Hepatic stellate cell (primary cell): ENCODE measurements at places on chromosomes 16 and 17.

DNA sequence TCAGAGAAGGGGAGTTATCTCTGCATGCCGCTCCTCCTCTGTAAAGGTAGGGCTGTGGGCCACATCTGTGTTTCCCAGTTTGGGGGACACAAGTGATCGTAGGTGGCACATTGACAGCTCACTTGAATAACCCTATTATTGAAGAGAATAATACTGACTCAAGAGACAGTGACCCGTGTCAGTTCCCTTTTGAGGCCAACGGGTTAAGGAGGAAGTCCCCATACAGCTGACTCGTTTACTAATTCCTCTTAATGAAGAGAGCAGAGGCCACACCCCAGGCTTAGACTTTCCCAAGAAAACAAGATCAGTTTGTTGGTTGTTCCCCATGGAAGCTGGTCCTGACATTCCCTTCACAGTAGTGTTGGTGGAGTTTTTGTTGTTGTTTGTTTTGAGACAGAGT, 33.0 kb downstream of the IL4R start:
- DNase-seq: no peak

GRCh38 chr17:56502120-56502654, 91.3 kb upstream of the NOG start:
- DNase-seq: no peak

GRCh38 chr17:34895383-34895782, 65.9 kb downstream of the CCT6B start:
- DNase-seq: no peak

GRCh38 chr16:51538707-51539498, 387.8 kb upstream of the SALL1 start:
- peak; percentile 48 for DNase-seq

GRCh38 chr16:2372684-2373083, 32.2 kb upstream of the ABCA3 start:
- DNase-seq: no peak

DNA sequence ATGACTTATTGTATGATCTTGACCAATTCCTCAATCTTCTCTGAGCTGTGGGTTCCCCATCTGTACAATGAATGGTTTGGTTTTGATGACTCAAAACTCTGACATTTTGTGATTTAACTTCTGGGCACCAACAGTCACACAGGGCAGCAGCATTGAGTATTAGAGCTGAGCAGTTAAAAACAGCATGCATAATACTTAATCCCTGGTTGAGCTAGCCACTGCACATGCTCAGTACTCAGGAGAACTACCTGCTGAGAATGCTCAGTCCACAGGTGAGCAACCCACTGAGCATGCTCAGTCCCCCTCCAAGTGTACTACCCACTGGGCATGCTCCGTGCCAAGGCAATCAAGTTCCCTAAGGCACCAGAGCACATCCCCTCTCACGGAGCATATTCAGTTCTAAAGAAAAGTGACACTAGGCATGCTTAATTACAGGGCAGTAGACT, 68.7 kb downstream of the AIPL1 start:
- DNase-seq: no peak

GRCh38 chr17:54968988-54969332, 395 bp downstream of the STXBP4 start:
- peak; percentile 43 for DNase-seq

DNA sequence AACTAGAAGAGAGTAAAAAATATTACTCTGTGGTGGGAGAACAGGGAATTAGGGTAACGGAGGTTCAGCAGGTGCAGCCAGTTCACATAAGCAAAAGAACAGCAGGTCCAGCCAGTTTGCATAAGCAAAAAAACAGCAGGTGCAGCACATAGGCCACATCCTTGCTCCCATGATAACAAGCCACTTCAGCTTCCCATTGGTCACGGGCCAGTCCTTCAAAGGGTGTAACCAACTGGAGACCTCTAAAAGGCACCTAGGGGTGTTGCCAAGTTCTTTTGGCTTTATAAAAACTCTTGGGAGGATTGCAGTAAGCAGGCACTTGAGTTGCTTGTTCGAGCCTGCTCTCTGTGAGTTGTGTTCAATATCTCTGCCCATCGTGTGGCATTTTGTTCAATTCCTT, 488.1 kb downstream of the XYLT1 start:
- DNase-seq: no peak

- no peak for DNase-seq
Measured at GRCh38 chr17:36877771-36878170, 59.5 kb upstream of the LHX1 start.

- no peak for DNase-seq
Measured at GRCh38 chr16:77946823-77947222, 75.5 kb upstream of the CLEC3A start.

DNA sequence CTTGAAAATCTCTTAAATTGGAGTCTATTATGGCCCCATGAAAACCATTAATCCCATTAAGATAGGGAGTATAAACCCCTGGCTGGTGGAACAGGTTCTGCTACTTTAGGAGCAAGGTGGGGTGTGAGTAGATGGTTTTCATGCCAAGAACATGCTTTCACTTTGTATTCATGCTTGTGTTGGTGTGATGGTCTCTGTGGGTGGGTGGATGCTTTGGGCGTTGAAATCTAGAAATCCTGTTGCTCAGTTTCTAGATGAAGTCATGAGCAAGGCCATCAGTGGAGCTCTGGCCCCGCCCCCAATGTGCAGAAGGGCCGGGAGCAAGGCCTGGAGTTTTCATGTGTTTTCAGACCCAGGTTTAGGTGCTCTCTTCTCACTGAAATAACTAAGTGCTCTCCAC, 20.1 kb downstream of the PLD6 start:
- DNase-seq: no peak

GRCh38 chr17:63429766-63430165, 16.3 kb downstream of the CYB561 start:
- DNase-seq: no peak

- no peak for DNase-seq
Measured at GRCh38 chr17:63295288-63295687, 150.8 kb downstream of the CYB561 start.

- peak; percentile 93 for DNase-seq
Measured at GRCh38 chr17:81552244-81553017, at the start of gene FAAP100. Gene FAAP100 (minus strand): TSS chr17:81552353. CDS start chr17:81552330, 23 bp downstream.

DNA sequence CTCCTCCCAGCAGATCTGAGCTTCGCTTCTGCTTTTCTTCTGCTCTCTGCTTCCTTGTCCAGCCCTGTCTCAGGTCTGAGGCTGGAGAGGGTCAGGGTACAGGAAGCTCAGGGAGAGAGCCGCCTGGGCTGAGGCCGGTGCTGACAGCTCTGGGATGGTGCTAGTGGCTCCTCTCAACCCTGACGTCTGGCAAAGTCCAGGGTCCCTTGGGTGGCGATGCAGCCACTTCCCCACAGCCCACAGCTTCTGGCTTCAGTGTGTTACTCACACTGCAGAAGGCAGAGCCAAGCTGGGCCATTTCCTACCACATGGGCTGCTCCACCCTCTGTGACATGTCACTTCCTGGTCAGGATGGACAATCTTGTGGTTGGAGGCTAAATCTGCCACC, at the start of gene CD300C:
Gene CD300C (minus strand): TSS at position 273 of the 388 bp plus-strand sequence. CDS start 333 bp downstream, outside the sequence.
- no peak for DNase-seq

- no peak for DNase-seq
Measured at GRCh38 chr16:3013491-3013951, 798 bp downstream of the CLDN9 start.

- no peak for DNase-seq
Measured at GRCh38 chr17:57670769-57671569, 74.1 kb downstream of the CCDC182 start.

GRCh38 chr16:69861292-69862030, 89.7 kb upstream of the CLEC18A start:
- DNase-seq: peak; percentile 81

DNA sequence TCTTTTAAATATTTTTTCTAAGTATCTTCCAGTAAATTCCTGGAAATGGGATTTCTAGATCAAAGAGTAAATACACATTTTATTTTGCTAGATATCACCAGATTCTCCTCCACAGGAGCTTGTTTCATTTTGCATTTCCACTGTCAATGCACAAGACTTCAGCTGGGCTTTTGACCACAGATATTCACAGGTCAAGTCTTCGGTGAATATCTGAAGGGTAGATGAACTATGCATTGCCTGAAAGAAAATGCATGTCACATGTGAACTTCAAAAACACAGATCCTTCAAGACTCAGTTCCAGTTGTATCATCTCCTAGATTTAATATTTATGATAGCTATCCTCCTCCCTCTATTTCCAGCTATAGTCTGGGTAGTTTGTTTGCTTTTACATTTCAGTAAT, 963.6 kb upstream of the GOT2 start:
- DNase-seq: no peak

GRCh38 chr17:79850571-79851460, 11.6 kb upstream of the CBX4 start:
- peak; percentile 95 for DNase-seq

GRCh38 chr16:6165330-6165979, 1067.9 kb upstream of the EEF2KMT start:
- no peak for DNase-seq

DNA sequence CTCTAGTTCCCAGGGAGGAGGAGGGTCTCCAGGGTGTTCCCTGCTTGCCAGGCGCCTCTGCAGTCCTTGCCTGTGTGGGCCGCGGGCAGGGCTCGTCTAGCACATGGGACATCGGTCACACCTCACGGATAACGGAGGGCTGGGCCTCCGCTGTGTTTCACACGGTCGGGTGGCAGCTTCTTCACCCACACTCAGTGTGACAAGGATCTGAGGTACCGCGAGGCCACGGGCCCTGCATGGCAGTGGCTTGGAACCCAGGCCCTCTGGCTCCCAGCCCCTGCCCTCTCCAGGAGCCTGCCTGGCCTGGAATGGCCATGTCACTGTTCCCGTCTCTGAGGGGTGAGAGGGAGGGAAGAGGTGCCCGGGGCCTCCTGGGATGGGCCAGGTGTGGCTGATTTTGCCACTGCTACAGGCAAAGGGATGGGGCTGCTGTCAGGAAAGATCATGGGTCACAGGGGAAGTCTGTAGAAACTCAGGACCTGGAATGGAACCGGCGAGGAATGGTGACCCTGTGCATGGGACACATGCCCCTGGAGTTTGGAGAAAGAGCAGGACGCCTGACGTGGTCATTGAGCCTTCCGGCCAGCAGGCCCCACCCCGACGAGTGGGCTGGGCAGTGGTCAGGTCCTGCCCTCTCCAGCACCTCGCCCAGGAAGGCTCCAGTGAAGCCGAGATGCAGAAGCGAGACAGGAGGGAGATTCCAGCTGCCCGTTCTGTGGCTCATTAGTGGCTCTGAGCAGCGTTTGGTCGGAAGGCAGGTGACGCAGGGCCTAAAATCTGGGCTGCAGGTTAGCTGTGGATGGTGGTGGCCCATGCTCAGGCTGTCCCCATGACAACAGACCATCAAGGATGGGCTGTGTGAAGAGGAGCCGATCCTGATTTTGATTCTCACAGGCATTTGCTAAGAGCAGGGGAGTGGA, 76.5 kb upstream of the GSE1 start:
- DNase-seq: no peak

- no peak for DNase-seq
Measured at GRCh38 chr17:66276328-66276937, 26.0 kb upstream of the PRKCA start.

DNA sequence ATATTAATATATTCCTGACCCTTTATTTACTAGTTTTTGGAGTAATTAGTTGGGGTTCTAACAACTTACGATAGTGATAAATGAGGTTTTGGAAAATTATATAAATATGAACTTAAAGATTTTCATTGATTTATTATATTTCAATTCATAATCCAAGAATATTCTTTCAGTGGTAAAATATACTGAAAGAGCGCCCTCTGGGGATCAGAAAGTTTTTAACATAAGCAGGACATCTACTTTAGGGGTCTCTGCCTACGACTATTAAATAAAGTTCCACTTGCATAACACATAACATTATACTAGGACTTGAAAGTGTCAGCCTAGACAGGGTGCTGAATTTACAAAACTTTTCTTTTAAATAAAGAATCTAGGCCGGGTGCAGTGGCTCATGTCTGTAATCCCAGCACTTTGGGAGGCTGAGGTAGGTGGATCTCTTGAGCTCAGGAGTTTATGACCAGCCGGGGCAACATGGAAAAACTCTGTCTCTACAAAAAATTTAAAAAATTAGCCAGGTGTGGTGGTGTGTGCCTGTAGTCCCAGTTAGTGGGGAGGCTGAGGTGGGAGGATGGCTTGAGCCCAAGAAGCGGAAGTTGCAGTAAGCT, 15.6 kb downstream of the RFWD3 start:
- DNase-seq: no peak

GRCh38 chr16:87266846-87267245, 50.3 kb downstream of the C16orf95 start:
- DNase-seq: no peak

GRCh38 chr16:57797216-57797525, 5.1 kb downstream of the KIFC3 start:
- no peak for DNase-seq

GRCh38 chr16:83520596-83520995, 287.2 kb upstream of the HSBP1 start:
- no peak for DNase-seq

- DNase-seq: peak; percentile 71
Measured at GRCh38 chr16:88649924-88650748, 717 bp downstream of the CYBA start.

- DNase-seq: no peak
Measured at GRCh38 chr17:55166506-55166905, 98.3 kb upstream of the HLF start.

DNA sequence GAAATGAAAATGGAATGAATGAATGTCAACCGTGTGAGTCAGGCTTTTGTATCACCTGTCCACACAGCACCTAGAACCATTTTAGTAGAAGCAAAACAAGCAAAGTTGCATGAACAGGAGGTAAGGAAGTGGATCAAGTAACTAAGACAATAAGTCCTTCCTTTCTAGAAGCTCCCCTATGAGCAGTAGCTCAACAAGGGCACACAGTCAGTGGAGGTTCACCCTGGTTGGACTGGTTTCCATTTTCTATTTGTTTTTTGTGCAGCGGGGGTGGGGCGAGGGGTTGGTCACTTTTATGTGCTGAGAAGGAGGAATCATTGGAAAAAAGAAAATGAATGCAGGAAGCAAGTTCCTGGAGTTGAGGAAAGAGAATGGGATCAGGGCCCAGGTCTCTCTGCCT, 4.0 kb upstream of the HSBP1 start:
- no peak for DNase-seq

GRCh38 chr16:81427219-81427618, 17.4 kb upstream of the CMIP start:
- no peak for DNase-seq

DNA sequence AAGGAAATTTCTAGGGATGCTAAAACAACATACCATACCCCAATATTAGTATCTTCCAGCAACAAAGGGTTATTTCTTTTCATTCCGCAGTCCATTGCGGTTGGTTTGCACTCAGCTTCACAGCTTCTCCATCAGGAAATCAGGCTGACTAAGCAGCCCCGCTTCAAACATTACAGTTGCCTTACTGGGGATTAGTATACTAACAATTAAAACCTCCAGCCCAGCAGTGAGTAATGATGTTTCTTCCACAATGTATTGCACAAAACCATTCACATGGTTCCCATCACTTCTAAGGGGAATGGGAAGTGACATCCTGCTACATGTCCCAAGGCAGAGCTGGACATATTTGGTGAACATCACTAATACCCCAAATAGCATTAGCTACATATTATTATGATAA, 1384.9 kb downstream of the CDH8 start:
- no peak for DNase-seq

DNA sequence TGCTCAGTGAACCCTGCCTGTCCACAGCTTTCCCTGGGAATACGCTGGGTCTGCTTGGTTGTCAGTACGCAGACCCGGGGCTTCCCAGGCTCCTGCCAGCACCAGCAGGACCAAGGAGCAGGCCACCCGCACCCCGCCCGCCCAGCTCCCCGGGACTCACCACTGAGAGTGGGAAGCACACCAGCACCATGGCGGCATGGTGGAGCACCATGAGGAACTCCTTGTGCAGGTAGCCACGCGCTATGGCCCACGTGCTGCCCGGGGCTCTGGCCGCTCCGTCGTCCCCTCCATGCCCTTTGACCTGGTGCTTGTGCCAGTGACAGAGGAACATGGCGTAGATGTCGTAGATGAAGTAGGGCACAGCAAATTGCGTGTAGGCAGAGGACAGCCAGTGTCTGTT, 3.5 kb downstream of the C16orf92 start:
- no peak for DNase-seq
